ENCODE measurements at places on chromosomes 2 and 18.

GRCh38 chr2:106863387-106863786 is 22.6 kb downstream of the ST6GAL2 start:
- DNase-seq = no peak

DNA sequence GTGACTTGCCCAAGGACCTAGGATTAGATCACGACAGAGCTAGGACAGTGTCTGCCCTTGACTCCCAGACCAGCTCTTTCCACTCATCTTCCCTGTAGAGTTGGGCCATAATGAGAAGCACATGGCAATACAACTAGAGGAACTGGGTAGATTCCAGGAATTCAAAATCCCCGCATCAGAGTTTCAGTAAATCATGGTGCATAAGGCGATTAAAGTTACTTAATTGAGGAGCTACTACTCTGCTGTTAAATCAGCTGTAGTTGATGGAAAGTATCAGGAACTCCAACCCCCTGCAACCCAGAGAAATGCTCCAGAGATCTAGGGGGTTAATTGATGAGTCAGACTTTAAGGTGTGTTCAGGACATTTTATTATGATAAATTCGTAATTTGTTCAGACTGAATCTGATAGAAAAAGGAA is 5.7 kb downstream of the ANTXR1 start:
- no peak for DNase-seq

DNA sequence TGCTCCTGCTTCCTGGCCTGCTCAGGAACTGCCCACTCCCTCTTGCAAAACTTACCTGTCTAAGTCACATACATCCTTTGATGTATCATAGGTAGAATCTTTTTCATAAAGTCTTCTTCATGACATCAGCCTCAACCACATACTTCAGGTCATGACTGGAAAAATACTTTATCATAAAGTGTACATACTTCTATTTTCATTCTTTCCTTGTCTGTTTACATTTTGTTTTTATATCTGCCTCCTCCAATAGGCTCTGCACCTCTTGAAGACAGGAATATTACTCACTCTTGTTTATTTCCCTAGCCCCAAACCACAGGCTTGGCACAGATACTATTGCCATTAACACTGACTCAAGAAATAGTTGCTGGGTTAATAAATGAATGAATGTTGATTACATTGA is 43.6 kb upstream of the ZNF804A start:
- no peak for DNase-seq

DNA sequence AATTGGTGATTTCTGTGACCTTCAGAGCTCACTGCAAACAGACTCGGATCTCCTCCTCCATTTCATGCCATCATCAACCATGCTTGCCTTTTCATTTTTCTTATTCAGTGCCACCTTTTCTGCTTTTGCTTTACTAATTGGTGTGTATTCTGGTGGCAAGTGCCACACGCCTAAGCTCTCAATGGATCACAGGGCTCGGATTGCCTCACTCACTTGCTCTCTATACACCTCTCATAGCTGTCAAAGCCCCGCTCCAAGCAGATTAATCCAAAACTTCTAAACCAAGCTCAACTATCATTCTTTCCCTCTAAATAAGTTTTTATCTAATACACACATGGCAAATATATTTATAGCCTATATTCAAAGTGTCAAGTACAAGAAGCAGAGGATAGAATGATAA is 86.4 kb downstream of the PLEKHM3 start:
- DNase-seq = no peak

DNA sequence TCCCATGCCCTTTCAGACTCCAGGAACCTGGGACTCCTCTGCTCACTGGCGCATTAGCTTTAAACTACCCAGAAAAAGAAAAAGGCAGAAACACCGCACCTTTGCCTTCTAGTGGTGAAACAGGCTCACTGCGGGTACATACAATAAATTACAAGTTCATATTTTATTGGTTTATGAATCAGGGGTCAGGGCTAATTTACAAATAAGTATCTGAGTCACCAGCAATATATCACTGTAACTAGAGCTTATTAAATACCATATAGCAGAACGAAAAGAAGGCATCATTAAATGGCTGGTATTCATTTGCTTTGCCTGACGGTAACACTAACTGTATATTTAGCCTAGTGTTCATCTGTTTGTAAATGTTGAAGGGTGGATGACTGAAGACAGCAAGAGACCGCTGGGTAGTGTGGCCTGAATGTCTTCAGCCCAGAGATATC is 26.9 kb upstream of the DTNB start:
- no peak for DNase-seq

DNA sequence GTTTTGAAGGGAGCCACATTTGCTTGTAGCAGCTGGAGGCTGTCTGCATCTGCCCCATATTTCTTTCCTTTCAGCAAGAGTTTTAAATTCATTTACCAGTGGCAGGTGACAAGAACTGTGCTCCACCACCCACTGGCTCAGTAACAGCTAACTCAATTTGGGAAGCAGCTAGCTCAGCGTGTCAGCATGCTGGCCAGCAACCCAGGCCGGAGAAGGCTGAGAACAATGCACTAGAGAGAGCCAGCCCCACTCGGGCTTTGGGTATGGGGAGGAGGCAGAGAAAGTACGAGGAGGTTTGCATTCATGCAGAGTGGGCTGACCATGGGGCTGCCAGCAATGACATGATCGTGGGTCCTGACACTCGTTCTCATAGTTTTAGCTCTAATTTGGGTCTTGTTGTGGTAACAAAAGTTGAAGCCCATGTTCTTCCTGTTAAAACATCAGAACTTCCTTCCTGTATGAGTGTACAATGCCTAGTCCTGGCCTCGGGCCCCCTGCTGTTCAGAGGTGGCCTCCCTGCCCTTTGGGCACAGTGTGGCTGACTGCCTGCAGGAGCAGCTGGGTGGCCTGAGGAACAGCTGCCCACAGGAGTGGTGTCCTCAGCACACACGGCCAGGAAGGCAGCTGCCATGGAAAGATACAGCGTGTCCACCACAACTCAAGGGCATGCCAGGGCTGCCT is 23.0 kb downstream of the CDC42EP3 start:
- DNase-seq = no peak

- peak; percentile 38 for DNase-seq
These were observed 3.2 kb downstream of the PIGN start for GRCh38 chr18:62183578-62184195.

GRCh38 chr2:166042768-166043390 is 84.9 kb downstream of the SCN1A start:
- no peak for DNase-seq

GRCh38 chr2:202932425-202933138 is 20.5 kb downstream of the CARF start:
- no peak for DNase-seq

GRCh38 chr18:59696311-59697235 is 650 bp downstream of the CCBE1 start:
- DNase-seq = no peak

GRCh38 chr2:160258492-160258805 is 58.4 kb upstream of the ITGB6 start:
- no peak for DNase-seq

- no peak for DNase-seq
These were observed 46.3 kb downstream of the STK39 start for GRCh38 chr2:168200930-168201583.
